ENCODE measurements at places on chromosomes 2 and 18.

DNA sequence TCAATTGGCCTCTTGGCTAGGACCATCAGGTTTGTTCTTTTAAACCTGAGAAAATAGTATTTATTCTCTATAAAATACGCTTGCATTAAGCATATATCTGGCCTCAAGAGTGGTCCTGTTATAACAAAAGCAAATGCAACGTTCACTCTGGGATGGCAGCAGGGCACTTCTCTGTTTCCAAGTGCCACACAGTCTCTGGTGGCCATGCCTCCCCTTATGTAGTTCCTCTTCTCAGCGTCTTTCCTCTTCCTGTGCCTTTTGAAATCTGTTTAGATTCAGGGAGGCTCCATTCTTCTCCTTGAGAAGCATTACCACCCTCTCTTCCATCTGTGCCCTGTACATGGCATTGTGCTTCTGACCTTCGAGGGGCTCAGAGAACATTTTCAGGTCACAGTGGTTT lies 51.9 kb downstream of the TSHZ1 start:
- H3K27ac ChIP-seq = no peak overlapping the region
- DNase-seq = no peak
- H3K36me3 ChIP-seq = no peaks in the 10 kb centered on the region
- no peaks in the 10 kb centered on the region for H3K4me1 ChIP-seq
- no peak overlapping the region for H3K4me3 ChIP-seq

DNA sequence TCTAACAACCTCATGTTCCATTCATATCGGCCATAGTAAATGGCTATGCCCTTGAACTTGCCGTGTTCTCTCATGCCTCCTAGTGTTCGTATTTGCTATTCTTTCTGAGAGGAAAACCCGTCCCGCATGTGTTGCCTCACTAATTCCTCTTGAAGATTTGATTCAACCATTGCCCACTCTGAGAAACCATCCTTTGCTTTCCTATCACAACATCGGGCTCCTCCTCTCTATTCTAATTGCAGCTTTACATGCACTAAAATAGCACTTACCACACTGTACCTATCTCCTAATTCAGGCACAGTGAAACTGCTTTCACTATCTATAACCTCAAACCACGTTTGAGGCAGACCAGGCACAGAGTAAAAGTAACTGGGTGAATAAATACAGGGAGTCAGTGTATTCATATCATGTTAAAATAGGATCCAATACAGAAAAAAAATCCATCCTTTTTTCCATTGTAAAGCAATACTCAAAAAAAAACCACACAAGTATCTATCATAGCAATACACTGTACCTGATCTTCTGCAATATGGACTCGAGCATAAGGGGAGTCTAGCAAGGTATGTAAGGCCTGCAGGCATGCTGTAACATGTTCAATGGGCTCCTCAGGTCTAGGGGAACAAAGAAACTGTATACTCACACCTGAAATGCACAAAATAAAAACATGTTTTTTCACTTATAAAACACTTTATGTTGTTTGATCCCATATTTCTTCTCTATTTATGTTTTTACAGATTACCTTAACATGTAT lies 39.0 kb upstream of the STRN start:
- H3K36me3 ChIP-seq = no peaks in the 10 kb centered on the region
- no peaks in the 10 kb centered on the region for H3K27me3 ChIP-seq
- peak; percentile 78 for DNase-seq
- no peaks in the 10 kb centered on the region for H3K4me1 ChIP-seq
- H3K4me3 ChIP-seq = no peak overlapping the region
- no peak overlapping the region for H3K27ac ChIP-seq

DNA sequence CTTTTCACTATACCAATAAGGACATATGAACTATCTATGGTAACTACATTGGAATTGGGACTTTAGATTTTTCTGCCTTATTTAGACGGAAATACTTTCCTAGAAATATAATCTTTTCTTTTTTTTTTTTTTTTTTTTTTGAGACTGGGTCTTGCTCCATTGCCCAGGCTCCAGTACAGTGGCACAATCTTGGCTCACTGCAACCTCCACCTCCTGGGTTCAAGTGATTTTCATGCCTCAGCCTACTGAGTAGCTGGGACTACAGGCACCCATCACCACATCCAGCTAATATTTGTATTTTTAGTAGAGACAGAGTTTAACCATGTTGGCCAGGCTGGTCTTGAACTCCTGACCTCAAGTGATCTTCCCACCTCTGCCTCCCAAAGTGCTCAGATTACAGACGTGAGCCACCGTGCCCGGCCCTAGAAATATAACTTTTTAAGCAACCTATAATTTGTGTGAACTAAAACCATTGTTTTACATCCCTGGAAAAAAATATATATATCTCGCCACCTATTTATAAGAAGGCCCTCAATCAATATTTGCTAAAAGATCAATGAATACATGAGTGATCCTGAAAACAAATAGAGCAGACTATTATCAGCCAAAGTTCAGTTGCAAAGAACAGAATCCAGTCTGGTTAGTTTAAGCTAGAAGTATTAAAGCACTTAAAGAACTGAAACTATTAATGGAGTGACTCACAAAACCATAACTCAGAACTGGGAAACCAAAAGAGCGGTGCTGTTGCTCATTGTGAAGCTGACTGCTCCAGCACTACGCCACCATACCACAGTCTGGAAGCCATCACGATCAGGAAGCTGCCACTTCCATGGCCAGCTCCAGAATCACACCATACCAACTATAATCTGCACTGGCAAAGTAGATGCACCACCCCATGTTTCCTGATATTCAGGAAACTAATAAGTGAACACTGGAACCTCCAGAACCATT lies 8.4 kb upstream of the HNRNPLL start:
- no peaks in the 10 kb centered on the region for H3K36me3 ChIP-seq
- H3K4me3 ChIP-seq = no peak overlapping the region
- H3K27me3 ChIP-seq = no peaks in the 10 kb centered on the region
- H3K27ac ChIP-seq = no peak overlapping the region
- H3K4me1 ChIP-seq = no peaks in the 10 kb centered on the region

GRCh38 chr2:191501561-191502168 lies 176.3 kb upstream of the NABP1 start:
- H3K4me3 ChIP-seq = no peak overlapping the region
- H3K4me1 ChIP-seq = no peaks in the 10 kb centered on the region
- no peak for DNase-seq
- H3K36me3 ChIP-seq = no peaks in the 10 kb centered on the region
- H3K27me3 ChIP-seq = no peaks in the 10 kb centered on the region

DNA sequence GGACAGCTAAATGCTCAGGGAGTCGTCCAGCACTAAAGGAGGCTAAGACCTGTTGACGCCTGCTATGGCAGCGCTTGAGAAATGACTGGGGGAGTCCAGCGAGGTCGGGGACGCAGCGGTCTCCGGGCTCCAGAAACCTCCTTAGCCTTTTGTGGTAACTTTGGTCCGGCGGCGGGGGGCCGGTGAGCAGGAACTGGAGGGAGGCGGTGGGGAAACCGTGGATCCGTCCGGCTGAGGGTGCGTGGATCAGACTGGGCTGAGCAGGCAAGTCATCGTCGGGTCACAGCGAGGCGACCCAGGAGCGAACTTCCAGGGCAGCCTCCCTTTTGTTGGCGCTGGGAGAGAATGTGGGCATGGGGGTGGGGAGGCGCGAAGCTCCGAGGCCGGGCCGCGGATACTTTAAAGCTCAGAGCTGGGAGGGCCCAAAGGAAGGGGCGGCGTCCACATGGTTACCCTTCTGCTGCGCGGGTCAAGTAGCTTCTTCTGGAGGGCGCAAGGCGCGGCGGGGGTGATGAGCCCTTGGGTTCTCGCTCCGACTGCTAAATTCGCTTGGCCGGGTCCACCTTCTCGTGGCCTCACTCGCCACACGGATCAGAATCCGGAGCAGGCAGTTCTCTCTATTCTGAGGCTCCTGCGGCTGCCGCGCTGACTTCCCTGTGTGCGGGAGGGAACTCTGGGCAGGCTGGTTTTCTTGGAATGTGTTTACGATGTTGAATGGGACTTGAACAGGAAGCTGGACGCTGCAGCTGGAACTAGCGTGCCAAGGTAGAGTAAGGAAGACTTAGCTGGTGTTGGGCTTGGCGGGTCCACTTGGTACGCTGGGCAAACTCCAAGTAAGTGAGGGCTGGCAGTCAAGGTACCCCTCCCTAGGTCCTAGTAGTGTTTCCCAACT lies 920 bp downstream of the GULP1 start:
- H3K36me3 ChIP-seq = no peaks in the 10 kb centered on the region
- H3K27ac ChIP-seq = peak overlapping the region; percentile 76
- H3K27me3 ChIP-seq = no peaks in the 10 kb centered on the region

- no peaks in the 10 kb centered on the region for H3K36me3 ChIP-seq
- H3K27ac ChIP-seq = no peak overlapping the region
- H3K4me1 ChIP-seq = no peaks in the 10 kb centered on the region
- DNase-seq = no peak
Measured at GRCh38 chr2:237184919-237185552, 99.3 kb downstream of the COPS8 start.

- peak; percentile 43 for DNase-seq
- H3K4me1 ChIP-seq = peaks cover 7% of the 10 kb centered on the region
- H3K27ac ChIP-seq = no peak overlapping the region
Measured at GRCh38 chr2:67277450-67277849, 119.7 kb upstream of the ETAA1 start.

GRCh38 chr18:55083461-55083860 lies 124.2 kb upstream of the CCDC68 start:
- no peaks in the 10 kb centered on the region for H3K36me3 ChIP-seq
- no peak for DNase-seq
- H3K4me1 ChIP-seq = no peaks in the 10 kb centered on the region
- H3K27ac ChIP-seq = no peak overlapping the region

DNA sequence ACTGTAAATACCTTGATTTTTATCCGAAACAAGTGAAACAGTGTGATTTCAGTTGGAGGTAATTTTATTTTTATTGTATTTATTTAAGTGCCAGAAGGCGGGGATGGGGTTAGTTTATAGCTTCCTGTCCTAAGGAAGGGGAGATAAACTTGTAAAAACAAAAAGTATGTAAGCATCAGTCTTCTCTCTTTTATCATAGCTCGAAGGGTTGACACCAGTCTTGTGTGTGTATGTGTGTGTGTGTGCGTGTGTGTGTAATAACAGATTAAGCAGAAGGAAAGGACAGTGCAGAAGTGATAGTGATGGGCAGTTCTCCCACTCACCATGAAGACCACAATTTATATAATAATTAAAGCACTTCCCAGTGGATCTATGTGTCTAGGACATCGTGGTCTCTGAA lies 793.3 kb downstream of the PLCL1 start:
- DNase-seq = no peak
- no peak overlapping the region for H3K27ac ChIP-seq
- H3K27me3 ChIP-seq = no peaks in the 10 kb centered on the region
- H3K4me3 ChIP-seq = no peak overlapping the region

GRCh38 chr2:203739351-203739750 lies 32.9 kb downstream of the CD28 start:
- H3K27ac ChIP-seq = no peak overlapping the region
- no peak for DNase-seq
- H3K27me3 ChIP-seq = no peaks in the 10 kb centered on the region
- H3K4me1 ChIP-seq = no peaks in the 10 kb centered on the region

- no peak overlapping the region for H3K27ac ChIP-seq
- DNase-seq = no peak
- no peaks in the 10 kb centered on the region for H3K4me1 ChIP-seq
- no peaks in the 10 kb centered on the region for H3K36me3 ChIP-seq
- no peaks in the 10 kb centered on the region for H3K27me3 ChIP-seq
Measured at GRCh38 chr18:3110034-3110752, 97.2 kb upstream of the LPIN2 start.

GRCh38 chr2:234829074-234829455 lies 122.8 kb upstream of the SH3BP4 start:
- H3K36me3 ChIP-seq = no peaks in the 10 kb centered on the region
- no peak overlapping the region for H3K4me3 ChIP-seq
- no peaks in the 10 kb centered on the region for H3K27me3 ChIP-seq
- no peak overlapping the region for H3K27ac ChIP-seq
- no peak for DNase-seq
